Foreskin melanocyte (primary cell): ENCODE measurements at places on chromosomes 16 and 17.

DNA sequence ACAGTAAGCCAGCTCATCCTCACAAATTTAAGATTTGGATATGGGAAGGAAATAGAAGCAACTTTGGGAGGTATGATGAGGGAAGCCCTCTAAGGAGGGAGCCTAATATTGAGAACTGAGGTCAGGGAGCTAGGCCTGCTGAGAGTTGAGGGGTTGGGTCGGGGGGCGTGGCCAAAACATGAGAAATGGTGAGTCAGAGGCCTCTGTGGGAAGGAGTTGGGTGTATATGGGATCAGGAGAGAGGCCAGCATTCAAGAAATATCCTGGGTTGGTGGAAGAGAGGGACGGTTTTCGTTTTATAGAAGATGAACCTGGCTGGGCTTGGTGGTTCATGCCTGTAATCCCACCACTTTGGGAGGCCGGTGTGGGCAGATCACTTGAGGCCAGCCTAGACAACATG is 48.4 kb downstream of the CLEC16A start:
- DNase-seq, result no peak

- DNase-seq, result no peak
Measured at GRCh38 chr16:80611171-80611929, 70.6 kb downstream of the DYNLRB2 start.

GRCh38 chr17:72005332-72006163 is 115.3 kb upstream of the SOX9 start:
- no peak for DNase-seq

DNA sequence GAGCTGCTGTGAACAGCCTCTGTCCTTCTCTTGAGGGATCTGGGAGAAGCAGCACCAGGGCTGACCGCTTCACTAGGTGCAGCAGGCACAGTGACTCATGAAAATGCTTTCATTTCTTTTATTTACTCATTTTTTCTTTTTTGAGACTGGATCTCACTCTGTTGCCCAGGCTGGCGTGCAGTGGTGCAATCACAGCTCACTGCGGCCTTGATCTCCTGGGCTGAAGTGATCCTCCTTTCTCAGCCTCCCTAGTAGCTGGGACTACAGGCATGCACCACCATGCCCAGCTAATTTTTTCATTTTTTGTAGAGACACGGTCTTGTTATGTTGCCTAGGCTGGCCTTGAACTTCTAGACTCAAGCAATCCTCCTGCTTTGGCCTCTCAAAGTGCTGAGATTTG is 216.8 kb upstream of the EEF2KMT start:
- no peak for DNase-seq

DNA sequence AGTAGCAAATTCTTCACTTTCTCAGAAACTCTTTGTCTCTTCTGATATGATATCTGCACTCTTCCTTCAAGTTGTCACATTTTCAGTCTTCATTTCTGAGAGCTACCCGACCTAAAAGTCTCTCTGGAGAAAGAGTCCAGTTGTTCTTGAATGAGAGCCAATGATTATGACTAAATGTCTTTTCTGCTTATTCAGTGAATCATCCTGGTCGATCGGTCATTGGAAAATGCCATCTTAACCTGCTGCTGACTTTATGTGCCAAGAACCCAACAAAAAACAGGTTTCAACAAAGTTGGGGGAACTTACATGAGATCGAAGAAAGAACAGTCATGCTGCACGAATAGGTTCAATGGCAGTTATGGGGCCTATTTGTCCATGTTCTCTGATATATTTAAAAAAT is 15.9 kb downstream of the SOX9 start:
- DNase-seq, result no peak

GRCh38 chr17:82709024-82709675 is 7.4 kb upstream of the FN3KRP start:
- DNase-seq, result no peak

- DNase-seq, result no peak
Measured at GRCh38 chr17:64188088-64188487, 58.1 kb upstream of the ERN1 start.

DNA sequence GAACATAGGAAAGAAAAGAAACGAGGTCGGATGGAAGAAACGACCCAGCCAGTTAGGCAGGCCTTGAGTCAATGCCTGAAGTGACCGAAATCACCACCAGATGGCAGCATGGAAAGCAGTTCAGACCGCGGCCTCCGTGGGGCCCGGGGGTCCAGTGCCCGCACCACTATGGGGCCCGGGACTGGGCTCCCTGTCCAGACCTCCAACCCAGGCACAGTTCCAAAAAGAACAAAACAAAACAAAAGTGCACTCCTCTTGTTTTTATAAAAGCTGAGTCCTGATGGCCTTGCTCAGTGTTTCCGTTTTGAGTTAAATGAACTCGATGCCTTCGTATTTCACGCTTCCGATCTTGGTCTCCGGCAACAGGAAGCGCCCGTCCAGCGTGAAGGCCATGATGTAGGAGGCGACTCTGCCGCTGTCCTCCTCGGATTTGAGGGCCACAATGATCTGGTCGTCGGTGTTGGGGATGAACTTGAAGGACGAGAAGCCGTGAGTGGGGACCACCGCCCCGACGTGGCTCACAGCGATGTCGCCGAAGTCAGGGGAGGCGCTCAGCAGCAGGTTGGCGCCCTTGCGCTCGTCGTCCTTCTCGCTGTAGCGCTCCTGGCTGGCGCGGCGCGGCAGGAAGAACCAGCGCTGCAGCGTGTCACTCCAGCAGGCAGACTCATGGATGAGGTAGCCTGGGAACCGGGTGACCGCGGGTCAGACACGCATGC is 13.7 kb upstream of the LGALS3BP start:
- no peak for DNase-seq

- DNase-seq, result no peak
Measured at GRCh38 chr17:31448467-31449077, 57.1 kb downstream of the RAB11FIP4 start.

- no peak for DNase-seq
Measured at GRCh38 chr16:62516001-62516400, 479.8 kb upstream of the CDH8 start.

DNA sequence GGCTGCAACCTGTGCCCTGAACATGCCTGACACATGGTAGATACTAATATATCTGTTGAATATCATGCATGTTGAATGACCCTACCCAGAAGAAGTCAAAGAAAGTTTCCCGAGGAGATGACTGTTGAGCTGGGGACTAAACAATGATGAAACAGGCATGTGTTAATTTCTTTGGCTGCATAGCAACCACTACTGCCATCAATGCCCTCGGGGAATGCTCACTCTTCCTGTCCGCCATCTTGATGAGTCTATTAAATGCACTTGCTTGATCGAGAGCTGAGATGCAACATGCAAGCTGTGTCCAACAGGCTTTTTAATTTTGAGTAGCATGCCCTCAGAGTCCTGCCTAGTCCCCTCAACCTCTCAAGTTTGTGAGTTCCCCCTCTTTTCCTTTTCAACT is 31.3 kb downstream of the GRIN2A start:
- peak; percentile 64 for DNase-seq

- no peak for DNase-seq
Measured at GRCh38 chr17:41527063-41528023, 765 bp downstream of the KRT19 start.

- DNase-seq, result no peak
Measured at GRCh38 chr16:22120440-22120839, 28.1 kb downstream of the VWA3A start.

DNA sequence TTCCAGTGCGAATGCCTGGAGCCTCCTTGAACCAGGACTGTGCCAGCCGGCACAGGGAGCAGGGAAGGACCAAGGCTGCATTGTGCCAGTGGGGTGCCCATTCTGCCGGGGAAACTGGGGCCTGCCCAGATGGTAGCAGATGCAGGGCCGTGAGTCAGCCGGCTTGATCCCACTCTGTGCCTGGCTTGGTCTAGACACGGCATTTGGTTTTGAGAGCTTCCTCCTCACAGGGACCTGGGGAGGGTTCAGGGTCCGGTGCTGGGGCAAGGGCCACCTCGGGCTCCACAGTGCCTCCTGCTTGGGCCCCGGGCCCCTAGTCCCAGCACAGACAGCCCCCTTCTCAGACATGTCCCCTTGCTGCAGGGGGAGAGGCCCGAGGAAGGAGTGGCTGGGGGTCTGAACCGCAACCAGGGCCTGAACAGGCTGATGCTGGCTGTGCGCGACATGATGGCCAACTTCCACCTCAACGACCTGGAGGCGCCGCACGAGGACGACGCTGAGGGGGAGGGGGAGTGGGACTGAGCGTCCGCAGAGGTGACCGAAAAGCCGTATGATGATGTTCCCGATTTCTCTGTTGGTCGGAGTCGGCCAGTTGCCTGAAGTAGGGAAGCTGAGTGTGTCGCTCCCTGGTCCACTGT is 7.8 kb upstream of the MC1R start:
- no peak for DNase-seq
